ENCODE measurements at places on chromosomes 1 and 21.
A peak's percentile ranks its signal among the peaks of the same experiment; 100 is the strongest.

DNA sequence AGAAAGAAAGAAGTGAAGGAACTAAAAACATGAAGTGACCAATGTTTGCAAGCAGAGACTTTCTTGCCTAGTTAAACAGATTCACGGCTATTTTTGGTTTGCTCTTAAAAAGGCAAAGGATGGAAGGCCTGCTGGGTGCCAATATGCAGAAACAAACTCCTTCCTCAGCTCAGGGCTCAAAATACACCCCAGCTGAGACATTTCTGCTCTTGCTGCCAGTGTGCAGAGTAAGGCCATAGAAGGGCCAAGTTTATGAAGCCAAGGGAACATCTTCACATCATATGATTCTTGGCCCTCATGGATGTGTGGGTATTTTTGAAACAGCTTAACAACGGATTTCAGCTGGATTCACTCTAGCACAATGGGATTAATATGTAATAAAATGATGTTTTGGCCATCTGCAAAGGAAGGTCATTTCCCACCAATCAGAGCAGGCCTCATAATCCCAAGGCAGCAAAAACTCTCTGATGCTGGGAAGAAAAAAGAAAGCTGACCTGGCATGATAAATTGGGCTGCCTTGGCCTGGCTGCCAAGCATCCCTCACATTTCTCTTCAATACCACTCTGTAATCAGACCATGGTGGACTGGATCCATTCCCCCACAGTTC, 70.7 kb downstream of the CAPZB start:
- no peak for DNase-seq

DNA sequence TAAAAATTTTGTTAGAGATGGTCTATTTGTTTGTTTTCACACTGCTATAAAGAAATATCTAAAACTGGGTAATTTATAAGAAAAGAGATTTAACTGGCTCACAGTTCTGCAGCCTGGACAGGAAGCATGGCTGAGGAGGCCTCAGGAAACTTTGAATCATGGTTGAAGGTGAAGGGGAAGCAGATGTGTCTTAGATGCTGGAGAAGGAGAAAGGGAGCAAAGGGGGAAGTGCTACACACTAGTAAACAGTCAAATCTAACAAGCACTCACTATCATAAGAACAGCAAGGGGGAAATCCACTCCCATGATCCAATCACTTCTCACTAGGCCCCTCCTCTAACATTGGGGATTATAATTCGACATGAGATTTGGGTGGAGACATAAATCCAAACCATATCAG, 76.8 kb upstream of the COL24A1 start:
- DNase-seq: peak; percentile 38

DNA sequence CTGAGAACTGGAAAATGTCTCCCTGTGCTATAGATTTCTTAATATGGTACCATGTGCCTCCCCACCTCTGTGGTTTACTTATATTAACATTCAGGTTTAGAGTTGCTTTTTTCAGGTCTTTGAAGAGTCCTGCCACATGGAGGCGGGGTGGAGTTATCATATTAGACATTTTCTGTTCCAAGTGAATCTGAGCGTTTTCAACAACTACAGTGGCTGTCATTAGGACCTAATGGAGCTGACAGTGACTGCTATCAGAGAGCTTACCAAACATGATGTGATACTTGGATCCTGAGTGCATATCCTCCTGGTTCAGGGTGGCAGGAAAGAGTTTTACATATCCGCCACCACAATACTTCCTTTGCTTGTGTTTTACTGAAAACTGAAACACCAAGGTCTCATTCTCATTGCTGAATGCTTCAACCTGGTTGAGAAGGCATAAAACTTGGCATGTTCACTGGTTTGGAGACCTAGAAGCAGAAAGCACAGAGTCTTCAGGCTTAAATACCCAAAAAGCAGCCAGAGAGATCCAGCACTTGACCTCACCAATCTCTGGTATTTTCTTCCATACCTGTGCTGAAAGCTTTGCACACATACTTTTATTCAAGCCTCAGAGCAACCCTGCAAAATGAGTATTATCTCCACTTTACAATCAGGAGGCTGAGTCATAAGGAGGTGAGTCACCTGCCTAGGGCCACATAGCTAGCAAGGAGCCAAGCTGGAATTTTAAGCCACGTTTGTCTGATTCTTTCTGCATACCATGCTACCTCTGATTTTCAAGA, 47.4 kb upstream of the OSBPL9 start:
- peak; percentile 63 for DNase-seq

- DNase-seq: no peak
Observed at GRCh38 chr1:1061682-1062345, 12.3 kb downstream of the RNF223 start.

DNA sequence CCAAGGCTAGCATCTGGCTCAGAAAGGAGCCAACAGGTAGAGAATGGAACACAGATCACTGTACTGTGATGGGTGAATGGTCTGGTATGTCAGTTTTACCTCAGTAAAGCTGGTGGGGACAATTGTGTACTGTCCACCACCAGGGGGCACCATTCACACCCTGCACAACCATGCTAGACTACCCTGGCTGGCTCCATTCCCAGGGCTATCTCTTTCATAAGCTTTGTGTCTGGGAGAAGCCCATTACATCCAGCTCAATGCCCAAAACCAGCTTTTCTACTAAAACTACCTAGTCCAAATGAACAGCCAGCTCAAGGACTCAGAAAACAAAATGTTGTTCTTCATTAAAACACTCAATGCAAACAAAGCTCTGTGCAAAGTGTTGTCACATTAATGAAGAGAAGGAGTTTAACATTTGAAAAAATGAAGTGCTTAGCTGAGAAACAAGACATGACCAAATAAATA, 62.0 kb upstream of the RASAL2 start:
- DNase-seq: peak; percentile 14

GRCh38 chr1:224781800-224782199, 147.7 kb upstream of the DNAH14 start:
- DNase-seq: no peak

DNA sequence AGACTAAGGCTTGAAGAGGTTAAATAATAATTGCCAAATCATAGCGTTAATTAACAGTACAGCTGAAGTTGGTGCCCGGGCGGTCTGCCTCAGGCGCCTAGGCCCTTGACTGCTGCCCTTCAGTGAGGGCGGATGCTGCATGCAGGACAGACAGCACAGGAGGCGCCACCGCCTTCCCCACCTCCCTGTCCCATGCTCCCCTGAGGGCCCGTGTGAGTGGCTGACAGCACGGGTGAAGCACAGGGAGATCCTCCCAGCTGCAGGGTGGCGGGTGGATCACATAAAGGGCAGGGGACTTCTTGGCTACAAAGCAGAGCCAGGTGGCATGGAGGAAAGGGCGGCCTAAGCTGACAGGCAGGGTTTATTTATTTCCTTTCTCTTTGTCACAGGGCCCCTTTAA, 49.1 kb downstream of the DDX20 start:
- no peak for DNase-seq

GRCh38 chr1:219973213-219973612, 44.9 kb upstream of the SLC30A10 start:
- DNase-seq: no peak

GRCh38 chr21:36798491-36798890, 99.6 kb downstream of the SIM2 start:
- DNase-seq: no peak

GRCh38 chr1:235147269-235147668, 13.8 kb downstream of the RBM34 start:
- DNase-seq: no peak

DNA sequence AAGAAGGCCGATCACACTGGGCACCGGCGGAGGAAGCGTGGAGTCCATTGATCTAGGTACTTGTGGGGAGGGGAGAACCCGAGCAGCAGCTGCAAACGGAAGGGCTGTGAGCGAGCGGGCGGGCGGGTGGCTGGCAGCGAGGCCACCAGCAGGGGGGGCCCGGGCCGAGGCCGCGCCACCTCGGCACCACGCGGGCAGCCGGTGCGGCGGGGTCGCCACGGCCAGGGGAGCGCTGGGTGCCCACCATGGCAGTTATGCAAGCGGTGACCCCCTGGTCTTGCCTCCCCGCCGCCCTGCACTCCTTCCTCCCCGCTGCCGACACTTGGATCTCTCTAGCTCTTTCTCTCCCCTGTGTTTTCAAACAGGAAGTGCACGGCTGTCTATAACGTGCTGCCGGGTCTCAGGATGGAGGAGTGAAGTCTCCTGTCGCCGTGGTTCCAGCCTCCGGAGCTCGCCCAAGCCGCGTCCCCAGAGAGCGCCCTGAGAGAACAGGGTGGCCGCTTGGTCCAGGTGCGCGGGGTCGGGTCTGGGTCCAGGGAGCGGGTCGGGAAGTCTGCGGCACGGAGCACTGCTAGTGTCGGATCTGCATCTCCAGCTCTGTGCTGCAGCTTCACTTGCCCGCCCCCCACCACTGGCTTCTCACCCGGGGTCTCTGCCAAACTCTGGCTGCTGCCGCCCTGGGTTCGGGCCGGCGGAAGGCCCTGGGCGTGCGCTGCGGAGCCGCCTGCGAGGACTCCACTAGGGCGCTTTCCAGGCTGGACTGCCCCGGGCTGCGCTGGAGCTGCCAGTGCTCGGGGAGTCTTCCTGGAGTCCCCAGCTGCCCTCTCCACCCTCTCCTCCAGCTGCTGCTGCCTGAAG, 22.7 kb downstream of the LRRC8D start:
- peak; percentile 74 for DNase-seq

GRCh38 chr1:10459184-10459583, 9.4 kb downstream of the CORT start:
- no peak for DNase-seq

GRCh38 chr1:239446611-239447010, 60.2 kb downstream of the CHRM3 start:
- DNase-seq: no peak

- no peak for DNase-seq
Observed at GRCh38 chr21:29238053-29238966, 60.4 kb upstream of the BACH1 start.

DNA sequence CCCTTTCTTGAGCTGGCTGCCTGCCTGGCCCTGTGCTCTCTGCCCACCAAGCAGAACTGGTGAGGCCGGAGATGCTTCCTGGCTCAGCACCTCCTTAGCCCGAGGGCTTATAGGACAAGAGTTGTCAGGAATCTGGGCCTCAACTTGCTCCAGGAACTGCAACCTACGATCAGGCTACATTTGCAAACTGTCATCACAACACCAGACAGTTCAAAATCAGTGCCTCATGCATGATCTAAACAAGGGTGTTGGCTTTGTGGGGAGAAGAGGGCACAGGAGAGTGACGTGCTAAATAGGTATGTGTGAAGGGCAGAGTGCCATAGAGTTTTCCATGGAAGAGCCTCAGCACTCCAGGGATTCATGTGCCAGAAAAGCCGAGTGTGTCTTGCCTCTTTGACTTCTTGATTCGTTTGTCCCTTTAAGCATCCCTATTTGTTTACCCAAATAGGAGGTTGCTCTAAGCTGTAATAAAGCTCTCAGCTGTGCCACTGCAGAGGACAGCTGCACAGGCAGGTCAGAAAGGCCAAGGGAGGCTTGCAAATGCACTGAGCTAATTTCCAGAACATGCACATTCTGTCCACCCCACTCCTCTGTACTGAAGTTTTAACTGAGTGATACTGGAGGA, 30.2 kb upstream of the NEK2 start:
- no peak for DNase-seq

- no peak for DNase-seq
Observed at GRCh38 chr1:23013657-23014056, 2.0 kb downstream of the TEX46 start.

DNA sequence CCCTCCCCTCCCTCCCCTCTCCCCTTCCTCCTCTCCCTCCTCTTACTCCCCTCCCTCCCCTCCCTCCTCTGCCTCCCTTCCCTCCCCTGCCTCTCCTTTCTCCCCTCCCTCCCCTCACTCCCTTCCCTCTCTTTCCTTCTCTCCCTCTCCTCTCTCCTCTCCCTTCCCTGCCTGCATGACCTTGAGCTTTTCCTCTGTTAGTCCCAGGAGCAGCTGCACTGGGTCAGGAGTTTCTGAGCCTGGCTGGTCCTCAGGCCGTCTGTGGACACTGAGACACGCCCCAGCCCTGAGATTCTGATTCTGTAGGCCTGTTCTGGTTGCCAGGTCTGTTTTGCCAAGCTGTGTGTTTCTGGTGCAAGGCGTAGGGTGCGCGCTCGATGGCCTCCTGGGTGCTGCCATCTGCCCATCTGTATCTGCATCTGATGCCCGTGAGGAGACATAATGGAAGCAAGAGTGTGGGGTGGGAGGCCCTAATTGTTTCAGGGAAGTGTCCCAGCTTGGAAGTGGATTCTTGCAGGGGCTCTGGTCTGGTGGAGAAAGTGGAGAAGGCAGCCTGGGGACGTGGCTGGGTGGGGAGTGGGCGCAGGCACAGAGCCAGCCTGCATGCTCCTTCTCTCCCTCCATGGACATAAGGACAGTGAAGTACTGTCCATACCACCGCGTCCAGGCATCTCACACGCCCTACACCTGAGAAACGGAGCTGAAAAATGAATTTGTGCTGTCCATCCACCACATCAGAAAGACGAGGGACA, 97.2 kb downstream of the WDR4 start:
- DNase-seq: no peak

DNA sequence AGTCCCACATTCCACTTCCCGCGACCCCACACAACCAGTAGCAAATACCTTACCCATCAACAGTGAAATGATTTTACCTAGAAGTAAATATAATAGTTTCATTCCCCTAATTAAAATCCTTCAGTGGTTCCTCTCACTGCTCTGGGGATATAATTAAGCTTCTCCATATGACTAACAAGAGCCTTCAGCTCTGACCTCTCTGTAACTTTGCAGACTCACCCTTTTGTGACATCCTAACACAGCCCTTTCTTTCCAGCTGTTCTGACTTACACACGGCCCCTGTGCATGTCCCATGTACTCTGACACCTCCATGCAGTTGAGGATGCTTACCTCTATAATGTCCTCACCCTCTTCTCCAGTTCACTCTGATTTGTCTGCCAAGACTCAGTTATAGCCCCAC, 137.3 kb upstream of the SPAG17 start:
- no peak for DNase-seq

- no peak for DNase-seq
Observed at GRCh38 chr1:222124602-222125001, 382.7 kb upstream of the DUSP10 start.

DNA sequence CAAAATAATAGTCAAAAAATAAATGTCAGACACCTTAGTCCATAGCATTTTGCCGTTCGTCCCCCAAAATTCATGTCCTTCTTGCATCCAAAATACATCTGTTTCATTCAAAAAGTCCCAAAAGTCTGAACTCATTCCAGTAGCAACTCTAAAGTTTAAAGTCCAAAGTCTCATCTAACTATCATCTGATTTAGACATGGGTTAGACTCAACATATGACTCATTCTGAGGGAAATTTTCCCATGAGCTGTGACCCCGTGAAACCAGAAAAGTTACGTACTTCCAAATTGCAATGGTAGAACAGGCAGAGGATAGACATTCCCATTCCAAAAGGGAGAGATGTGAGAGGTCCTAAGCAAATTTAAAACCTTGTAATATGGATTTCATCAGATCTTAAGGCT, 48.6 kb upstream of the CACHD1 start:
- DNase-seq: no peak

- no peak for DNase-seq
Observed at GRCh38 chr1:233375653-233376052, 48.1 kb downstream of the MAP3K21 start.

DNA sequence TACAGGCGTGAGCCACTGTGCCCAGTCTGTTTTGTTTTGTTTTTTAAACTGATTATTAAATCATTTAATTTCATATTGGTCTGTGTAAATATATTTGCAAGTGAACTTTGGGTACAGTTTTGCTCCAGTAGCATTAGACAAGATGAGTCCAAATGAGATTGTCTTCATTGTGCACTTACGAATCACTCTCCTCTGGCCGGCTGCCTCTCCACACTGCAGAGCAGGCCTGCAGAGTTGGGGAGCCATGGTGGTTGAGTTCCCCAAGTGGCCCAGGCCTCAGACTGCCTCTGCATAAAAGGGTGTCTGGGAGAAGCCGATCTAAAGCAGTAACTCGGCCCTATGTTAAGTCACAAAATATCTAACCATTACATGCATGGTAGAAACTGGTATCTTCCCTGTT, 74.8 kb downstream of the ATP5PO start:
- no peak for DNase-seq
